IMR-90 (cell line): ENCODE measurements at places on chromosomes 3 and 15. TPM values are rescaled to one million over a fixed set of nuclear protein-coding genes. Genes with fewer than 3 reads are reported as not detected.

GRCh38 chr3:140157161-140157560 is 222.2 kb downstream of the CLSTN2 start:
- no peaks in the 10 kb centered on the region for H3K27me3 ChIP-seq
- H3K4me1 ChIP-seq = no peaks in the 10 kb centered on the region
- DNase-seq = no peak
- no peaks in the 10 kb centered on the region for H3K36me3 ChIP-seq

- H3K4me3 ChIP-seq = no peak overlapping the region
- no peak overlapping the region for H3K27ac ChIP-seq
- H3K4me1 ChIP-seq = peaks cover 17% of the 10 kb centered on the region
Measured at GRCh38 chr3:37806505-37807200, 55.0 kb upstream of the CTDSPL start.

GRCh38 chr3:63582943-63583500 is 69.5 kb upstream of the SNTN start:
- no peak overlapping the region for H3K4me3 ChIP-seq
- no peaks in the 10 kb centered on the region for H3K27me3 ChIP-seq
- H3K36me3 ChIP-seq = no peaks in the 10 kb centered on the region
- H3K4me1 ChIP-seq = no peaks in the 10 kb centered on the region

DNA sequence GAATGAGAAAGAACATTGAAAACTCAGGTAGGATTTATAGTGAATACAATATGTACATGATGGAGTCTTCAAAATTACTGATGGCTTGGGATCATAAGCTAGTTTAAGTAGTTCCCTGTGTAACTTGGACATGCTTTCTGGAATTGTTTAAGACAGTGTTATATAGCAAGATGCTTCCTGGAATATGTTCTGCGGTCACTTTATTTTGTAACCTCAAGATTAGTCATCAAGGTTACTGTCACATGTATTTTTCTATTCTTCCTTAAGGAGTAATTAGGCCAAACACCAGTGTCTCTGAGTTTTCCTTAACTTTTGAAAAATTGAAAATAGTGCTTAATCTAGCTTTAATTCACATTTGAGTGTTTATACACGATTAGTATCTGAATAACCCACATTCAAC is 760.3 kb upstream of the ARRDC4 start:
- H3K27ac ChIP-seq = no peak overlapping the region
- no peaks in the 10 kb centered on the region for H3K4me1 ChIP-seq
- DNase-seq = no peak
- H3K4me3 ChIP-seq = no peak overlapping the region
- H3K27me3 ChIP-seq = no peaks in the 10 kb centered on the region

- peak; percentile 83 for DNase-seq
- H3K4me3 ChIP-seq = no peak overlapping the region
- H3K4me1 ChIP-seq = peaks cover 6% of the 10 kb centered on the region; the same call in 1 of the 2 replicates
- H3K36me3 ChIP-seq = no peaks in the 10 kb centered on the region
Measured at GRCh38 chr15:55552926-55553325, 35.2 kb downstream of the PYGO1 start.

- H3K4me1 ChIP-seq = no peaks in the 10 kb centered on the region
- no peak for DNase-seq
- no peak overlapping the region for H3K4me3 ChIP-seq
Measured at GRCh38 chr3:13332158-13332557, 88.0 kb downstream of the NUP210 start.

DNA sequence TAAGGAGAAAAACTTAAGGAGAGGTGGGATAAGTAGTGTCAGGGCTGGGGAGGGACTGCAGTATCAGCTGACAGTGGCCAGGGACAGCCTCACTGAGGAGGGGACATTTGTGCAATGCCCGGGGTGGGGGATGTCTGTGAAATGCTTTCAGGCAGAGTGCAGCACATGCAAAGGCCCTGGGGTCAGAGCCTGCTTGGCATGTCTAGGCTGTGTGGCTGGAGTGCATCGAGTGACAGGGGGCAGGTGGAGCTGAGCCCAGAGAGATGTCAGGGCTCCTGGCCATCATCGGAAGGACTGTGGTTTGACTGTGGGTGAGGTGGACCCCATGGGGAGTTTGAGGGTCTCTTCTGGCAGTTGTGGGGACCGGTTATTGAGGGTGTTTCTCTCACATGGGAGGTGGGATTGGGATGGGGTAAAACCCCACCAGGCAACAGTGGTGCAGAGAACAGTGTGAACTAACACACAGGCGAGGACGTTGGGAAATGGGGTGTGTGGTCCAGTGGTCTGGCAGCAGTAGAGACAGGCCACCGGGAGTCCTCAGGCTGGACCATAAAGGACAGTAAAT is 61.2 kb downstream of the FBLN2 start:
- H3K4me3 ChIP-seq = no peak overlapping the region
- H3K36me3 ChIP-seq = no peaks in the 10 kb centered on the region
- H3K27ac ChIP-seq = no peak overlapping the region
- H3K4me1 ChIP-seq = no peaks in the 10 kb centered on the region

- no peaks in the 10 kb centered on the region for H3K27me3 ChIP-seq
- H3K4me3 ChIP-seq = peak overlapping the region; percentile 51
- H3K4me1 ChIP-seq = peaks cover 21% of the 10 kb centered on the region
- peak overlapping the region; percentile 67 for H3K27ac ChIP-seq
- no peaks in the 10 kb centered on the region for H3K36me3 ChIP-seq
Measured at GRCh38 chr3:127589600-127590281, 792 bp downstream of the TPRA1 start.

DNA sequence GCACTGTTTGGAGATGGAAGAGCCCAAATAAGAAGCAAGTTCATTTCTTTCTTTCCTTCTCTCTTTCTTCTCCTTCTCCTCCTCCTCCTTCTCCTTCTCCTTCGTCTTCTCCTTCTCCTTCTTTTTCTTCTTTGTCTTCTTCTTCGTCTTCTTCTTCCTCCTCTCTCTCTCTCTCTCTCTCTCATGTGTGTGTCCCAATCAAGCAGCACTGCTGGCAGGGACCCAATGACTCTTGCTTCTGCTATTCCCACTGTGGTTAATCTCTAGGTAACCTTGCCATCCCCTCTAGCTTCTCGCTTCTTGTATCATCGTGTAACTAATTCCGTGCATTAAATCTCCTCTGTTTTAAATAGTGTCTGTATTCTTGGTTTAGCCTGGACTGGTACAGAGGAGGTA is 26.1 kb upstream of the ZNF280D start:
- peaks cover 12% of the 10 kb centered on the region for H3K4me1 ChIP-seq
- H3K36me3 ChIP-seq = no peaks in the 10 kb centered on the region
- no peak overlapping the region for H3K4me3 ChIP-seq
- peak; percentile 98 for DNase-seq
- peak overlapping the region; percentile 39 for H3K27ac ChIP-seq

DNA sequence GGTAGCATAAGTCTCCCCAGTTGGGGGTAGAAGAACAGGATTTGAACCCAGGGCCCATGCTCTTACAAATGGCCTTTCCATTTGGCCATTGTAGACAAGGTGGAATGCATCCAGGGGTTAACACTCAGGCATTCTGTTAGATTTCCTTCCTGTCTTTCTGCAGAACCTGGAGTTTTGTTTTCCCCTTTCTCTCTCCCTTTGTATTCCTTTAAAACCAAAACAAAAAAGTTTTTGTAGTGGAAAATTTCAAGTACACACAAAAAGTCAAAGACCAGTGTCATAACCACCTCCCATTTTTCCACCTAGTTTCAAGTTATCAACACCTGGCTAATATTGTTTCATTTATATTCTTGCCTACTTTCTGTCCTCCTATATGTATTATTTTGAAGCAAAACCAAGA is 26.0 kb downstream of the FRMD4B start:
- H3K4me3 ChIP-seq = no peak overlapping the region
- no peak for DNase-seq
- H3K27ac ChIP-seq = no peak overlapping the region
- no peaks in the 10 kb centered on the region for H3K27me3 ChIP-seq

Gene GOLGA8T
- total RNA-seq = not detected in 2 replicates

Gene TRANK1
- 8.9 and 12.7 TPM in 2 replicates for total RNA-seq

Gene CDCP1
- total RNA-seq = 2.5 TPM in 2 replicates

Gene SHC4
- 2.5 and 2.7 TPM in 2 replicates for total RNA-seq

Gene CFAP91
- not detected in 2 replicates for total RNA-seq
